ENCODE measurements at places on chromosomes 1 and 21.

DNA sequence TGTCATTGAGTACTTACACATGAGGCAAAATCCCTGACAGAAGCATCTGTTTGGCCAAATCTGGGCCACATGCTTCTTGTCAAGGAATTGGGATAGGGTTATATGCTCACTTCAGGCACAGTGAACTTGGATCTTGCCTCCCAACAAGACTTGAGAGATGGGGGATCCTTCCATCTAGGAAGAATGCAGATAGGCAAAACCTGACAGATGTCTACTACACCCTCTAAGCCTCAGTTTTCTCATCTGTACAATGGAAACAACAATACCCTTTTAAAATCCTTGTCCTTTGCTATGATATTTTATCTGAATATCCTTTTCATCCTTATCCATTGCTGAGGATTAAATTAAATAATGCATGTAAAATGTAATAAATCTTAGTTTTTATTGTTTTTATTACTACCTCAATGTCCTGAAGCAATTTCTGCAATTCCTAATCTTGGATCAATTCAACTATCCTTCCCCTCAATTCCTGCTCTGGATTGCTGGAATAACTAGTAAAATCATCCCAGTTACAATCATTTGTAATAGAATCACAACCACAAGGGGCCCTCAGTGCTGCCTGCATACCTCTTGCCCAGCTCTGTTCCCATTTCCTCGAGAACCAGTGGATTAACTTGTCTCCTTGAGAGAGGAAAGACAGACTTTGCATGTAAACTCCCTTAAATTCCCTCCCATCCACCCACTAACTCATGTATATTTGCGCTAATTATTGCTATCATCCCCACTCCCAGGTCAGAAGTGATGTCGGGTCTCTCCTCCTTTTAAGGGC lies 8.1 kb upstream of the XPR1 start:
- H3K36me3 ChIP-seq = no peaks in the 10 kb centered on the region
- no peak overlapping the region for H3K4me3 ChIP-seq
- DNase-seq = peak; percentile 64
- H3K4me1 ChIP-seq = no peaks in the 10 kb centered on the region

DNA sequence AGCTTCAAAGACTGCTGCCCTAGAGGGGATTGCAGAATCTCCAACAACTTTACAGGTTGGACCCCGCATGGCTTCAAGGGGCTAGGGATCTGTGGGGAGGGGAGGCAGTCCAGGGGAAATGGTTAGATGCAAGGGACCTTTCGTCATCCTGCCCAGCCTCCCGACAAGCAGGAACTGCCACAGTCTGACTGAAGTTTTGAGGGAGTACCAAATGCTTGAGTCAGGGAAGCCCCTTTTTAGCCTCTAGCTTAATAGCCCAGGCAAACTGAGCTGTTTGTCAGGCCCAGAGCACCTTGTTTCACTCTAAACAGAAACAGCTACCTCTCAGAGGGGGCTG lies 1.1 kb downstream of the TOR3A start:
- H3K27ac ChIP-seq = peak overlapping the region; percentile 68
- 0 out of 2 replicates have a peak, but pooled peaks cover 8% of the 10 kb centered on the region for H3K4me1 ChIP-seq
- peak overlapping the region; percentile 78 for H3K4me3 ChIP-seq
- no peaks in the 10 kb centered on the region for H3K27me3 ChIP-seq
- DNase-seq = peak; percentile 63

- no peak overlapping the region for H3K4me3 ChIP-seq
- DNase-seq = peak; percentile 58
- no peaks in the 10 kb centered on the region for H3K36me3 ChIP-seq
- H3K4me1 ChIP-seq = peaks cover 17% of the 10 kb centered on the region
- no peak overlapping the region for H3K27ac ChIP-seq
Measured at GRCh38 chr1:181083842-181084605, 4.5 kb upstream of the IER5 start.

- H3K4me3 ChIP-seq = peak overlapping the region; percentile 62
- DNase-seq = peak; percentile 48
- H3K36me3 ChIP-seq = no peaks in the 10 kb centered on the region
- peak overlapping the region; percentile 99 for H3K27ac ChIP-seq
- peaks cover 71% of the 10 kb centered on the region for H3K4me1 ChIP-seq
Measured at GRCh38 chr1:234614081-234614489, 4.1 kb upstream of the IRF2BP2 start.

GRCh38 chr1:43861988-43862735 lies 71.4 kb upstream of the ARTN start:
- peaks cover 11% of the 10 kb centered on the region for H3K4me1 ChIP-seq
- no peak overlapping the region for H3K4me3 ChIP-seq
- no peak for DNase-seq
- H3K27ac ChIP-seq = no peak overlapping the region
- H3K27me3 ChIP-seq = no peaks in the 10 kb centered on the region
- no peaks in the 10 kb centered on the region for H3K36me3 ChIP-seq

- peaks cover 49% of the 10 kb centered on the region for H3K27me3 ChIP-seq
- no peak overlapping the region for H3K4me3 ChIP-seq
- no peaks in the 10 kb centered on the region for H3K36me3 ChIP-seq
- peaks cover 15% of the 10 kb centered on the region for H3K4me1 ChIP-seq
- no peak overlapping the region for H3K27ac ChIP-seq
Measured at GRCh38 chr1:48203287-48203900, 19.1 kb upstream of the SLC5A9 start.

DNA sequence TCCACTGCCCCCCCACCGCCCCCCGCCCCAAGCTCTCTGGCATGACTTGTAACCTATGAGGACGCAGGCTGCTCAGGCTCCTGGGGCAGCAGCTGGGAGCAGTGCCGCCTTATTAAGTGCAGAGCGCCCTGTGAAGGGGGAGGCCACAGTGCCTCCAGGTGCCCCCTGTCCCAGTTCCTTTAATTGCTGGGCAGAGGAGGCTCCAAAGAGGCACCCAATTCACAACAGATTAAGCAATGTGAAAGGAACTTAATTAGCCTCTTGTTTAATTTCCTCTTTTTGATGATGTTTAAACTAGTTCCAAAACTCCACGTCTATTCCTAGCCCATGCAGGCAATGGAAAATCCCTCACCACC lies 3.0 kb downstream of the RXFP4 start:
- peaks cover 11% of the 10 kb centered on the region for H3K4me1 ChIP-seq
- no peak for DNase-seq
- no peaks in the 10 kb centered on the region for H3K27me3 ChIP-seq
- H3K27ac ChIP-seq = no peak overlapping the region
- H3K36me3 ChIP-seq = peaks cover 36% of the 10 kb centered on the region

DNA sequence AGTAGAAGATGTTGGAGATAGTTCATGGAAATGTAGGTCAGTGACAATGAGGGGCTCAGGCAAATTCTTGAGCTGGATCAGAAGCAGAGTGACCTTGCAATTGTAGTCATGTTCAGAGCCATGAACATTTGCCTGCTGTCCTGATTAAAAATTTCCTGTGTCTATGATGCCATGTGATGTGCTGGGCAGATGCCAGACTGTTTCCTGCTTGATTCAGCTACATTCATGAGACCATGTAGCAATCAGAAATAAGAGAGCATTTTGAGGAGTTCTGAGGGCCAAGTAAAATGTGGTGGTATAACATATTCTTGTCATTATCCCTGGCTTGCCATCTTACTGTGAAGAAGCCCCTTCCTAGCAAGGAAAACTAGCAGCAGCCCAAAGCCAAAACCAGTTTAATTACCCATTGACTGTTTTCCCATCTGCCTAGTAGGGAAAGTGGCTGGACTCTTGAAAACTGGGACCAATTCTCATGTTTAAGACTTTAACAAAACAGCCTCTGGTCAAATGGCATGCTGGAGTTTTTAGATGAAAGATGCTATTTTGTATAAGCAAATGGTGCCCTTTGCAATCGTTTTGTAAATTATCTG lies 118.3 kb downstream of the NOS1AP start:
- H3K27ac ChIP-seq = no peak overlapping the region
- peak; percentile 28 for DNase-seq
- H3K27me3 ChIP-seq = no peaks in the 10 kb centered on the region
- H3K4me3 ChIP-seq = no peak overlapping the region
- no peaks in the 10 kb centered on the region for H3K4me1 ChIP-seq

DNA sequence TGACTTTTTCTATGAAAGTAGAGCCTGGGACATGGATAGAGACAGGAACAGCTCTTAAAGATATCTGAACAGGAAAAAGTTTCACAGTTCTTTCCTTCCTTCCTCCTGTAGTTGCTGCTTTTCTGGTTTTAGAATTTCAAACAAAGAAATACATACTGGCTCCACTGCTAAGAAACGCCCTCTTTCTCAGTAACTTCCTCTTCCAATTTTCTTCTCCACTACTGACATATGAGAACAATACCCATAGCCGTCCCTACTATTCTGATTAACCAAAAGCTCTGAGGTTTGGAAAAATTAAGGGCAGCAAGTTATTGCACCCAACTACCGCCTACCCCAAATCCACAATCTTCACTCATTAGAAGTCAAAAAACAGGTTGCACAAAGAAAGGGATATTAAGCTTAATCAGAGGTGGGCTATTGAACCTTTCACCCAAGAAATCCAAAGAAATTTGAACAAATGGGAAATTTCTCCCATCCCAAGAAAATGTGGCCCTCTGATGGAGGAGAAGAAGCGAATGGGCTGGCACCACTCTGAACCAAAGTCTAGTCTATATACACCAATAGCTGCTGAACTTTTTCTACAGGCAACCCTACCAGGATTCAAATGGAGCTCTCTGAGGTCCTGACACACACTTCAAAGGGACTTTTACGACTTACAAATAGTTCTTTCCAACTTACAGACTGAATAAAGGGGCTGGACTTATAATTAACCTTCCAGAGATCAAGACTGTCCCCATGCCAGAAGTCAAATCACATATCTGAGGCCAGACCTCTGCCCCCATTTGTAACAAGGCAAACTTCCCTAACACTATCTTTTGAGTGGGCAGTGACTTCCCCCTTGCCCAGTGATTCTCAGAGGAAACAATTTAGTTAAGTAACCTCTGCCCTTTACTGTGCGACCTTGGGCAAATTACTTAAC lies 1.7 kb downstream of the WASF2 start:
- H3K27me3 ChIP-seq = no peaks in the 10 kb centered on the region
- H3K4me3 ChIP-seq = peak overlapping the region; percentile 100
- peaks cover 18% of the 10 kb centered on the region for H3K4me1 ChIP-seq
- 0 out of 2 replicates have a peak overlapping the region, but pooled peaks have one; percentile 86 for H3K27ac ChIP-seq
- peak; percentile 67 for DNase-seq
- H3K36me3 ChIP-seq = no peaks in the 10 kb centered on the region

- H3K4me3 ChIP-seq = no peak overlapping the region
- H3K36me3 ChIP-seq = no peaks in the 10 kb centered on the region
- peak; percentile 58 for DNase-seq
Measured at GRCh38 chr1:1630191-1630964, 1.6 kb upstream of the MMP23B start.

All from GM23248 (cell line).